Ureter (tissue), 1 donor: ENCODE measurements at places on chromosomes 2 and 18. TPM values are rescaled to one million over a fixed set of nuclear protein-coding genes. Genes with fewer than 3 reads are reported as not detected.

DNA sequence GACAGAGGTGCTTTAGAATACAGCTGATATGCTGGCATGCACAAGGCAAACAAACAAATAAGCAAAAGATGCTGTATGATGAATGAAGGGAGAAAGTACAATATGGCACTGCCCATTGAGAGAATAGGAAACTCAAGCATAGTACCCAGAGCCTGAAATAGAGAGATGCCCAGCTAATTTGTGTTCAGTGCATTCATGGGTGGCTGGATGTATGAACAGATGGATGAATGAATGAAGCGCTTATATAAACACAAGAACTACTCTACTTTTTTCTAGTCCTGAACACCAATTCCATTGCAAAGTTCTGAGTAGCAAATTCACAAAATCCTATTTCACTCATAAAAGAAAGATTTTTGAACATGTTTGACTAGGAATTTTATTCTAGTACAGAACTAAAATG is 756.3 kb downstream of the SATB2 start:
- no peak for DNase-seq

DNA sequence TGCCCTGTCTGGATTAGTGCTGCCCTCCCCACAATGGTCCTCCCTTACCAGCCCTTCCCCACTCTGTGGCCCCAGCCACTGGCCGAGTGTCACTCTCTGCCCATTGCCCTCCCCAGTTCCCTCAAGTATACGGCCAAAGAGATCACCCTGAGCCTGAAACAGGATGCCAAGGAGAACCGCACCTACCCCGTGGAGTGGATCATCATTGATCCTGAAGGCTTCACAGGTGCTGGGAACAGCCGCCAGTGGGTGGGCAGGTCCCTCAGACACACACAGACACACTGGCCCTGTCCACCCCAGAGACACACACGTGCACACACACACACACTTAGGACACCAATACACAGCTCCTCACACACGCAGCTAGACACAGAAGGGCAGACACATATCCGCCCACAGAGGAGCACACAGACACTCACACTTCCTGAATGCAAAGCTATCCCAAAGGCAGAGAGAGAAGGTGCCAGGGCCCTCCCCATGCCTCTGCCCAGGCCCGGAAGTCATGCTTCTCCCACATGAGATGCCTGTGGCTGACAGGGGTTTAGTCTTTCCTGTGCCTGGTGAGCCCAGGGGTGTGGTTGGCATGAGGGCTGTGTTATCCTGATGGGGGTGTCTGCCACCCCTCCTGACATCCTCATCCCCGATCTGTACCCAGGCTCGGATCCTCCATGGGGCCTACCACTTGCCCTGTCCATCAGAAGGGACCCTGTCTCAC is 2.9 kb downstream of the CHRND start:
- DNase-seq = no peak

DNA sequence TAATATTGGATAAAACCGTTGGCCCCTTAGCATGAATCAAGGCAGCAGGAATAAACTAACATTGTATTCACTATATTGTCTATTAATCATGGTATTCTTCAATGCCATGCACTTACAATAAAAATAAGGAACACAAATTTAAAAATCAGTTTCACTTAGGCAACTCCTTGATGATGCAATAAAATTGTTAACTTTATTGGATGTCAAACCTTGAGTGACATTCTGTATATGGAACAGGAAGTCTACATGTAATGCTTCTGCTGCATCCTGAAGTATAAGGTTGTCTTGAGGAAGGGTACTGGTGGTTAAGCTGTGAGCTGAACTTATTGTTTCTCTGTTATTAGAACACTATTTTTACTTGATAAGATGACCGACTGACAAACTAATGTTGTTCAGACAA is 605.5 kb downstream of the SATB2 start:
- no peak for DNase-seq

The MGAT4A gene
- 63.8 TPM for total RNA-seq

The IL36B gene
- not detected for total RNA-seq

DNA sequence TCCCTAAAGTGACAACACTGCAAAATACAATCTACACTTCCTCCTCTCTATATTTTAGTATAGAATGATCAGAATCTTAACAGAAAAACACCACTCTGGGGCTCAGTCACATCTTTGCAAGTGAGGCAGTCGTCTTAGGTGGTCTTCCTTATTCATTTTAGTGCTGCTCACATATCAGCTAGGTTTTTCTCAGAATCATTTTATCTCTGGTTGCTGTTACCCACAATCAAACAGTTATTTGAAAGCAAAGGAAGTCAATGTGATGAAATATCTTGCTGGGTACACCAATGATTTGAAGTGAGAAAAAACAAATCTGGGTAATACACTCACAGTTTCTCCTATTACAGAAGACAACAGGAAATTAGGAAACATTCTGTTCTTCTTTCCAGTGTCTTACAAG is 275.2 kb downstream of the DSEL start:
- DNase-seq = no peak

The LYPD6 gene
- 12.2 TPM for total RNA-seq
